K562 (cell line): ENCODE measurements at places on chromosomes 1 and 21. TPM values are rescaled to one million over a fixed set of nuclear protein-coding genes. Genes with fewer than 3 reads are reported as not detected.

The KIAA1614 gene
- 0.16 and 0.36 TPM in 2 replicates for total RNA-seq

DNA sequence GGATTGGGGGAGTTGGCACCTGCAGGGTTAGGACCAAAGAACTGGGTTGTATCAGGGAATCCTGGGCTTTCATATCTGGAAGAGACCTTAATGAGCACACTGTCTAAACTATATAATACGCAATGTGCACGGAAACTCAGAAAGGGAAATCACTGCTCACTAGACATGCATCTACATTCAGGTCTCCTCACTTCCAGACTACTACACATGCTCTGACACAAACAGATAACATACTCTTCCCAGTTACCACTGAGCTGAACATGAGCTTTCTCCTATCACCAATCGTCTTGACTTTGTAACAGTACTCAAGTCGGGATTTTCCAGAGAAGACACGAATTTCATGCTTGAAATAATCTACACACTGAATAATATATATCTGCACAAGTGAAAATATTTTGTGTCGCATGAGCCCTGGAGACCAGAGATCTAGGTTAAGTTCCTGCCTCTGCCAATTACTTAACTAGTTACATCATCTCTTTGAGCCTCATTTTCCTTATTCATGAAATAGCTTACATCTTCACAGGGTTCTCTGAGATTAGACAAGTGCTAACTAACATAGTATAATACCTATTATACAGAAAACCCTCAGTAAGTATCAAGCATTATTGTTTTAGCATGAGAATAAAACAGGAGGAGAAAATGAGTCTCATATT lies 101.1 kb downstream of the JAK1 start:
- DNase-seq = no peak

DNA sequence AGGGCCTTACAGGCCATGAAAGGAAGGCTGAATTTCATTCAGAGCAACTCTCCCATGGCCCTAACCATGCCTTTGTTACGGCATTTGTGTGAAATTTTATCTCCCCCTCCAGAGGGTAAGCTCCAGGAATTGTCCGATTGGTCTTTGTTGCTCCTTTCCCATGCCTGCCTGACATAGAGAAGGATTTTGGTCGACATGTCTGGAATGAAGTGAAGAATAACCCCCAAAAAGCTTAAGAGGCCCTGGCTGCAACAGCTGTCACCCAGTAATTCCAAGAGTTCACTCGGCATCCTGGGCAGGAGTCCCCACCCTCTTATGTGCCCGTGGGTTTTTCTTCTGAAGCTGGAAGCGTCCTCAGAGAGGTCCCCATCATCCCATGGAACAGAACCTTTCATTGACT lies 20.6 kb downstream of the CDA start:
- no peak for DNase-seq

- DNase-seq = no peak
Measured at GRCh38 chr1:206048582-206048981, 4.4 kb upstream of the RHEX start.

GRCh38 chr21:29671728-29672127 lies 268.1 kb downstream of the GRIK1 start:
- DNase-seq = peak; percentile 47

GRCh38 chr1:25039229-25039628 lies 109.2 kb upstream of the RUNX3 start:
- no peak for DNase-seq
